Daoy (cell line): ENCODE measurements at places on chromosomes 3 and 15. TPM values are rescaled to one million over a fixed set of nuclear protein-coding genes. Genes with fewer than 3 reads are reported as not detected.

PPM1L gene
- 6.8 TPM in 2 replicates for total RNA-seq

- no peak for DNase-seq
Measured at GRCh38 chr3:25120665-25121064, 307.4 kb upstream of the RARB start.

DNA sequence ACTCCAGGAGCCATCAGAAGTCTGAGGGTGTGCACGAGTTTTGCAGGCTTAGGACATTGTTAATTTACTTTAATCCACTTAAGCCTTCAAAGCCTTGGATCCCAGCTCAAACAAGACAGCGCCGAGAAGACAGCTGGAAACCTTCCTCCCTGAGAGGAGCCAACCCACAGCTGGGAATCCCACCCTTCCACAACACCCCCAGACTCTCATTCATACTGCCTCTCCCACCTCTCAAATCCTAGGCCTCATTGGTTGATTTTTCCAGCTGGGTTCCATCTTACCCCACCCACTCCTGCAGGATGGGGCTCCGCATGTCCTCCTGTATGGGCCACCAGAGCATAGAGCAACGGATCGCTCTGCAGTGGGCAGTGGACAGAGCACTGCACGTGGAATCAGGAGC, 80.4 kb downstream of the SEMA5B start:
- DNase-seq, result no peak

- DNase-seq, result peak; percentile 77
Measured at GRCh38 chr3:50525987-50526386, 22.6 kb upstream of the CACNA2D2 start.

- no peak for DNase-seq
Measured at GRCh38 chr15:67100801-67101581, 35.6 kb downstream of the SMAD3 start.

DNA sequence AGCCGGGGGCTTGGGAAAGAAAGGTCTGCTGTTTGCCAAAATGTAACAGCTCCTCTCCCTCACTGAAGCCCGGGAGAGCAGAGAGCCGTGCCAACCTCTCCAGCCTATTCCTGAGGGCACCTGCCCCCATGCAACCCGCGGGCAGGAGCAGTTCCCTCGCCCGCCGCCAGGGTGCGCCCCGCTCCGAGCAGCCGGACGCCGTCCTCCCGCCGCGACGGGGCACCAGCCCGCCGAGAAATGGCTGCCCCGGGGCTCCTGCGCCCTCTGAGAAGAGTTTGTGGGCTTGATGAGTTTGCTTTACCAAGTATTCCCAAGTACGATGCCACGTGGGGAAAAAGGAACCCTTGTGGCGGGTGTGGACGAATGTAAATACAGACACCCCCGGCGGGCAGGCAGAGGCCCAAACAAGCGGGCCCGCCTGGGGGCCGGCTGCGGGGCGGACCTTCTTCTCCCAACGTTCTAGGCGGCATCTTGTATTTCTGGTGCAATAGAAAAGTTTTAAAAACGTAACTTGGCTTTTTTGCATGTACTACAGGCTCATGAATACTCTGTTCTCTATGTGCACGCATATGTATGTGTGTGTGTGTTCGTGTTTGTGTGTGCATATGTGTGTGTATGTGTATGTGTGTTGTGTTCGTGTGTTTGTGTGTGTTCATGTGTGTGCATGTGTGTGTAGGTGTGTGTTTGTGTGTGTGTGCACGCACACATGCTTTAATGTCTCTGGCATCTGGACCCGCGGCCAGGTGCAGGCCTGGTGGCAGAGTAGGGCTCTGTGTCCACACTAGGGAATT, 162.9 kb downstream of the CHSY1 start:
- DNase-seq, result peak; percentile 72

DNA sequence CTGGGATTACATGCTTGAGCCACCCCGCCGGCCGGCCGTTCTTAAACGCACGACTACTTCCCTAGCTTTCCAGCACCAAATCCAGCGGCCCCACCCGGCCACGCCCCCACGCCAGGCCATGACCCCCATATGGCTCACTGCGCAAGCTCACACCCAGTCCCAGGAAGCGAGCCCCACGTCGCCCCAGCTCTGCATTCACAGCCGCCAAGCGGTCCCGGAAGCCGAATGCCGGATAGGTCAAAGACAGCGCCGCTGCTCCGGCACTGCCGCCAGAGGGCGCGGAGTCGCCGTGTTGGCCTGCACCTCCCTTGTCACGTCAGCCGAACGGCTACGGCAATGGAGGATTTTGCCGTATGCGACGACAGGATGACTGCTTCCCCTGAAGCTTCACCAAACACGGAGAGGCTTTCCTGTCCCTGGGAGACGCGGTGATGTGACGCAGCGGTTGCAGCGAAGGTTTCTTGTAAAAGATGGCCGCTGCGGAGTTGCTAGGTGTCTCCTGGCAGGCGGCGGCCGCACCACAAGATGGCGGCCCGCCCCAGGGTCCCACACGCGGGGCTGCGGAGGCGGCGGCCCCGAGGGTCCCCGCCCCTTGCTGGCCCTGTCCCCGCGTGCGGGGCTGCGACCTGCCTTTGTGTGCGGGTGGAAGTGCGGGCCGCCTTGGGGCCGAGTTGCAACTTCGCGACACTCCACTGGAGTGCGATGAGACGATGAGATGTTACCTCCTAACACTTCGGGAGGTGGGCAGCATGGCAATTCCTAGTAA, 30.2 kb upstream of the RPN1 start:
- DNase-seq, result peak; percentile 100

DNA sequence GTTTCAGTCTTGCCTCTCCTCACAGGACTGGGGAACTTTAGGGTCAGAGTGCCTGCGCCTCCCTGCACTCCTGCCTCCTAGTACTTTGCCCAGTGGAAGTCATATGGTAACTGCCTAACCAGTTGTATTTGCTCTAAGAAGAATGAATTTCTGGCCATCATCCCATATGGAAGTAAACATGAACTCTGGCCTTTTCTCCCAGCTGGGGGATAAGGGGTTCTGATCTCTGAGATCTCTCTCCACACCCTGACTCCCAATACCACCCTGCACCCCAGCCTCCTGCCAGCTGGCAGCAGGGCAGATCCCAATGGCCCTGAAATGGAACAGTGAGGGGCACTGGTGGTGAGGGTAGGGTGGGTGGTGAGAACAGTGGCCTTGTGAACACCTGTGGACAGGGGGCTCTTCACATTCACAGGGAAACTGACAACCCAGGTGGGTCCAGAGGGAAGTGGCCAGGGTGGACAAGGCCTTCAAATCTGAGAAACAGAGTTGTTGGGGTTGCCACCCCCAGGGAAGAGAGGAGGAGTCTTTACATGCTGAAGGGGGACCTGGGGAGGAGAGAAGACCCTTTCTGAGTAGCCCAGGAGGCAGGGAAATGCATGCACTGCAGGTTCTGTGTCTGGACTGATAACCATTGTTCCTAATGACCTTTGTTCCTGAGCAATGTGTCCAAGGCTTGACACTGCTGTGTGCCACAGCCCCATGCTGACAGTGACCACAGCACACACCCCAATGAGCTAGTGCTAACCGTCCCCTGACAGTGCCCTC, 36.9 kb downstream of the RHCG start:
- no peak for DNase-seq

DNA sequence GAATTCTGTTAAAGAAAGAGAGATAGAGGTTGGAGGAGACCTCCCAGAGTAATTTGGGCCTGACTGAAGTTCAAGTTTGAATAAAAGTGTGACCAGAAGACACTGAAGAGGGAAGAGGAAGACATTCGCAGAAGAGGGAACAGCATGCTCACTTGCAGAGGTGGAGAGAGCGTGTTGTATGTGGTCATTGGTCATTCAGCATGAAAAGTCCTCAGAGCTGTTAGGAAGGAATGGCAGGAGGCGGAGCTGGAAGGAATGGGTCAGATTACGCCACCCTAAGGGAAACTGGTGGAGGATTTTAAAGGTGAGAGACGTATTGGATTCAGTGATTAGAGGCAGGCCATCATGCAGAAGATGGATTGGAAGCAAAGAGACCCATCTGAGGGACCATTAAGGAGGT, 41.6 kb downstream of the IQCH start:
- no peak for DNase-seq
